ENCODE measurements at places on chromosomes 1 and 21.

DNA sequence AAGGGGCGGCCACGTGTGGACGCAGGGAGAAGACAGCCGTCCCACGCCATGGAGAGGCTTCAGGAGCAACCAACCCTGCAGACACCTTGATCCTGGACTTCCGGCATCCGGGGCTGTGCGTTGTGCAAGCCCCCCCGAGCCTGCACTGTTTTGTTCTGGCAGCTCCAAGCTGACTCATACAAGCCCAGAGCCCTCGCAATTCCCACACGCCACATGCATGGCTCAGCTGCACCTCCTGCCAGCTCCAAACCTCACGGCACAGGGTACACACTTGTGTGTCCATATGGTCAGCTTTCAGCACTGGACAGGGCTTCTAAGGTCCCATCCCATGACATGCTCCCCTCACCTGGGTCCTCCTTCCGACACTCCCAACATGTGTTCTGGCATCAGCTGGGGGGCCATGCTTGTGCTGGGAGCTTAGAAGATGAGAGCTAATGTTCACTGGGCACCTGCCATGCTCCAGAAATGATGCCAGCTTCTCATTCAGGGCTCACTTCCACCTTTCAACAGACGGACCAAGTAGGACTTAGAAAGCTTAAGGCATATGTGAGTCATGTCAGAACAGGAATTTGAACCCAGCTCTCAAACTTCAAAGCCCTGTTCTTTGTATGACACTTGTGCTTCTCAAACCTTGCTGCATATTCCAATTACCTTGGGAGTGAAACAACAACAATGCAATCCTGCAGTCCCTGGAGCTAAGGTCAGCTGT lies 137.3 kb downstream of the PGBD5 start:
- no peak for DNase-seq

DNA sequence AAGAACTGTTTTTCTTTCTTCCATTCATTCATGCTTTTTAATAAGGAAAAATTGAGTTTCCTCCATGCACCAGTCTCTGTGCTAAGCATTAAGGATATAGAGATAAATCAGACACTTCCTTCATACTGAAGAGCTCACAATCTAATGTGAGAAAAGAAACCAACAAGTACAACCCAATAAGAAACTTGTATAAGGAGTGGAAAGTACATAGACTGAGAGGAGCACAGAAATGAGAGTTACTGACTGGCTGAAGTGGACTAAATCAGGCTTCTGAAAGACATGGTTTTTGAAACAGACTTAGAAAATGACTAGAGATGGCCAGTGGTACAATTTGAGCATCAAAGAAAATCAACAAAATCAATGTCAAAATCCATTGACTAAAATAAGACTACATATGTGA lies 524.4 kb downstream of the PLPP3 start:
- DNase-seq, result no peak

DNA sequence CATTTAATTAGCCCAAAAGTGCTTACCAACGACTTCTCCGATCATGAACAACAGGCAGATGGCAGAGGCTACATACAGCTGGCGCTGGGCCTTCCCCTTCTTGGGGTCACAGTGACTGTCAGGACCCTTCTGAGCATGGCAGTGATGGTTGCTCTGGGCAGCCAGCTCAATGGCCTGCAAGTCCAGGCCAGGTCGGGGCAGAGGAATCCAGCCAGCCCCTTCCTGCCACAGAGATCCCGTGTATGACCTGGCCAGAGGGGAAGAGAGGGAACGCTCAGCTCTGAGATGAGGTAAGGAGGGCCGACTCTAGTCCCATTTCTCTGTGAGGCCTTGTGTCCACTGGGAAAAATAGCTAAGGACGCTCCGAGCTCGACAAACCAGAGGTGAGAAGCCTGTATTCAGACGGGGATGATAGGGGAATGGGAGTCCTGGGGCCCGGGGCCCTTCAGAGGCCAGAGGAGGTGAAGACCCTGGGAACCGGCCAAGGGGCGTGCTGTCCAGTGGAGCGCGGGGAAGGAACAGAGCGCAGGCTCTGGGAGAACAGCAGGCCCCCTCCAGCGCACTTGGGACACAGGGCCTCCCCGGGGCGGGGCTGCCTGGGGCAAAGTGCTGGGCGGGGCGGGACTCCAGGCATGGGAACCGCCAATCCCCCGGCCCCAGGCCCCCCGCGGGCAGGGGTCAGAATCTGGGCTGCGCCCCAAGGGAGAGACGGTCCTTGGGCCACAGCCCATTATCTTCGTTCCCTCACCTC lies 772 bp downstream of the SLC30A2 start:
- DNase-seq, result no peak

DNA sequence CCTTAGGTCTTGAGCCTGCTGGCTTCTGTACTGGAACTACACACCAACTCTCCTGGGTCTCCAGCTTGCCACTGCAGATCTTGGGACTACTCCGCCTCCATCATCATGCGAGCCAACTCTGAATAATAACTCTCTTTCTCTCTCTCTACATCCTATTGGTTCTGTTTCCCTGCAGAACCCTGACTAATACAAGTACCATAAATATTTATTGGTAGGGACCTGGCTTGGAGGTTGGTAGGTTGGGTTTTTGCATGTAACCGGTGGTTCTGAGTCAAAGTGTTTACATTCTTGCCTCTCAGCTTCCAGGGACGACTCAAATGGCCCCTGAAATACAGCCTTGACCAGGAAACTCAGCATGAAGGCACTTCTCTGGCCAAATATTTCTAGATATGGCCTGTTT lies 110.4 kb downstream of the KCND3 start:
- DNase-seq, result no peak

- no peak for DNase-seq
These were observed 2.5 kb downstream of the OLFML2B start for GRCh38 chr1:162021124-162021523.

DNA sequence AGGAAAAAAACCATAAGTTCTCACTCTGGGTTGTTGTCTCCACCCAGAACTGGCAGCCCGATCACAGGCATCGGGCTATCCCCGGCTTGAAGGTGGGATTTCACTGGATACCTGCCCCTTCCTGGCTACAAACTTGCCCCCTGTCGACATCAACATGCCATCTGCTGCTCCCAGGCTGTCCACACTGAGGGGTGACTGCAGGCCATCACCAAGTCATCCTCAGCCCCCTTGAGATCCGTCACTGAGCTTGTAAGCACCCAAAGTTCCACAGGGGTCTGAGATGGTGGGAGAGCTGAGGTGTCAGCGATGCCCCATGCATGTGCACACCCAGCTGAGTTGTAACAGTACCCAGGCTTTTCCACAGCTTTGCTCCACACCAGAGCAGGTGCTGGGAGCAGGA lies 211.0 kb downstream of the AMY1C start:
- DNase-seq, result no peak

DNA sequence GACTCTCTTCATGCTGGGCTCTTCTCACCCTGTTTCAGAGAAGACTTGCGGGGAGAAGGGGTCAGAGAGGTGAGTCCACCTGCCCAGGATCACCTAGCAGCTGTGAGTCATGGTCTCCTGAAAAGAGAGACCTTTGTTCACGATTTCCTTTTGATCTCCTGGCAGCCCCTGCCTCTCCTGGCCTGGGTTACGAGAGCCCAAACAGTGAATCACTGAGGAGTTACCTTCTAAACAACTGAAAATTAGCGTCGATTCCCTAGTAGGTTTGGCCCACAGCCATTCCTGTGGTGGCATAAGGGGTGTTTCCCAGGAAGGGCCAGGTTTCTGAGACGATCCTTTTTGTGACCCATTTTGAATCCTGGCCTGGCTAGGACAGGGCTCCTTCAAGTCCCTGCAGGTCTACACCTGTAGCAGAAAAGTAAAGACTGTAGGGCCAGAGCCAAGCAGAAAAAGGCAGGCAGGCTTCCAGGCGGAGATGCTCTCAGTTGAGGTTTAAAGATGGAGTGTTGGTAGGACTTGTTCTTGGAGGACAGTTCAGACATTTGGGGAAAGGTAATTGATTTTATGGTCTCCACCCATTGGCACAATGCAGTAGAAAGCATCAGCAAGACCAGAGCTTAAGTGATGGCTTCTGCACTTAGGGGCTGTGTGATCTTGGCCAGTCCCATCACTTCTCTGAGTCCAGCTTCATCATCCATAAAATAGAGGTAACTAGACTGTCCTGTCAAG lies 2.1 kb upstream of the PLA2G2E start:
- no peak for DNase-seq

DNA sequence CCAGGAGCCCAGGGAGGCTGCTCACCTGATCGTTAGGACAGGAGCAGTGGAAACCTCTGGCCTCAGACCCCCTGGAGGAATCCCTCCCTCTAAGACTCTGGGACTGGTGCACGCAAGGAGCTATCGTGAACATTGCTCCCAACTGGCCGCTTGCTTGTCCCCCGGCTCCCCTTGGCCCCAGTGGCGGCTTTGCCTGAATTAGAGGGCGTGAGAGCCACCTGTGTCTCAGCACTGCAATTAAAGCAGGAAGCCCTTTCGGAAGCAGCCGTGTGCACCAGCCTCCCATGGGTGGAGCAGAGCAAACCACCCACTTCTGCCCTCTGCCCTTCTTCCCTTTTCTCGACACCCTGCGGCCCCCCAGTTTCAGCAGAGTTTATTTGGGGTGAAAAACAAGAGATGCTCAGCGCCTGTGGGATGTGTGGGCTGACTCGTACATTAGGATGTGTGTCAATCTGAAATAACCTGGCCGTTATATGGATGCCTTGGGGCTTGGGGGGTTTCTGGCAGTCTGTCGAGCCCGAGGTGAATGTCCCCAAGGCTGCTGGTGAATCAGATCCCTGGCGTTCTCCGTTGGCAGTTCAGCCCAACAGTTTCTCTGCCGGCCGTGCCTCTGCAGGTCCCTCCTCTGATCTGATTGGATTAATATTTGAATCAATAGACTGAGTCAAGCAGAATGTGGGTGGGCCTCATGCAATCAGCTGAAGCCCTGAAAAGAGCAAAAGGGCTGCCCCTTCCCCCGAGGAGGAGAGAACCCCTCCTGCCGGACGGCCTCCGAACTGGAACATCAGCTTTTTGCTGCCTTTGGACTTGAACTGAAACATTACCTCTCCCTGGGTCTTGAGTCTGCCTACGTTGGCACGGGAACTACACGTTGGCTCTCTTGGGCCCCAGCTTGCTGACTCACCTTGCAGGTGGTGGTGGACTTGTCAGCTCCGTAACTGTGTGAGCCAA lies 7.3 kb upstream of the UMODL1 start:
- DNase-seq, result no peak

- no peak for DNase-seq
These were observed 65.2 kb upstream of the RALGPS2 start for GRCh38 chr1:178659789-178660208.

GRCh38 chr1:228381356-228381755 lies 25.3 kb downstream of the TRIM11 start:
- no peak for DNase-seq

DNA sequence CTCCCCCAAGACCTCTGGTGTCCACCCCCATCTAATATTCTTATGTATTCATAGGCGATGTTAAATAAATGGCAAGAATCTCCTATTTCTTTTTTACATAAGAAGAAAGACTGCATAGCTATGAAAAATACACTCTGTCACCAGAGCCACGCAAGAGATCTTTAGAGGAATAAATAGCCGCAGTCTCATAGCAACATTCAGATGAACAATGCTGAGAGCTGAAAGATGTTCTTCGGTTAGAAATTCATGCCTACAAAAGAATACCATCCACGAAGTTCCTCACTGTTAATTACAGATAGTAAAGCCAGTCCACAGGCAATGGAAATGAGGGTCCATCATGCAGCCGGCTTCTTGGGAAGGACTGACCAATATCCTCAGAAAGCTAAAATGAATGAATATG lies 76.0 kb upstream of the SOD1 start:
- no peak for DNase-seq

- DNase-seq, result no peak
These were observed 8.0 kb upstream of the PDE9A start for GRCh38 chr21:42645211-42646075.

DNA sequence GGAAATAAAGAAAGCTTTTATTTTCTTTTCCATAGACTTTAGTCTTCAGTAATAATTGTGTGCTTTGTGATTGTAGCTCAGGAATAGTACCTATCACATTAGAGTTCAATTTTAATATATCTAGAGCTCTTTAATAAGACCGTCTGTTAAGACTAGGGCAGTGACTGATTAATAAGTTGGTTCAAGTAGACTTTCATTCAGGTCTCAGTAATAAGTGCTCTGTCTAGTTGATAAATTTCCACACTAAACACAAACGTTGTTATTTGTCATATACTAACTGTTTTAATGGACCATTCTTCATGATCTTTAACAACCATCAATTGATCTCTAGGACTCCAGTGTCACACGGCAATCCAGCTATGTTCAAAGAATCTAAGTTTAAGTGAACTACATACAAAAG lies 474.5 kb upstream of the ADGRL2 start:
- DNase-seq, result no peak

- no peak for DNase-seq
These were observed 34.2 kb downstream of the OR6Y1 start for GRCh38 chr1:158520021-158520420.

- no peak for DNase-seq
These were observed 21.9 kb downstream of the RHEX start for GRCh38 chr1:206074839-206075238.

DNA sequence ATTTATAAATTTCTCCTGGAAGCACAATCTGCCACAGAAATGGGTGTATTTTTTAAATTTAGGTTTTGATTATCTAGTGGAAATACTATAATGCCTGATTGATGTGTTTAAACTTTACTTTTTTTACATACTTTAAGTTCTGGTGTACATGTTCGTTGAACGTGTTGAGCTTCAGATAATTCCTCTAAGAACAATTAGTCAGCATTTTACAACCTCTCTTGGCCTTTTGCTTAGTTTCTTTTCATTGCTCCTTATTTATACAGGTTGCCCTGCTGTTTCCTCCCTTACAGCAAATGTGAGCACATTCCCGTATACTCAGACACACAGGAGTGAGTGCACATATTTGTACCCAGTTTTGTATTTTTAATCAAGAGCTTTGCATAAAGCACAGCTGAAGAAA lies 1038.9 kb downstream of the BRINP3 start:
- DNase-seq, result no peak

DNA sequence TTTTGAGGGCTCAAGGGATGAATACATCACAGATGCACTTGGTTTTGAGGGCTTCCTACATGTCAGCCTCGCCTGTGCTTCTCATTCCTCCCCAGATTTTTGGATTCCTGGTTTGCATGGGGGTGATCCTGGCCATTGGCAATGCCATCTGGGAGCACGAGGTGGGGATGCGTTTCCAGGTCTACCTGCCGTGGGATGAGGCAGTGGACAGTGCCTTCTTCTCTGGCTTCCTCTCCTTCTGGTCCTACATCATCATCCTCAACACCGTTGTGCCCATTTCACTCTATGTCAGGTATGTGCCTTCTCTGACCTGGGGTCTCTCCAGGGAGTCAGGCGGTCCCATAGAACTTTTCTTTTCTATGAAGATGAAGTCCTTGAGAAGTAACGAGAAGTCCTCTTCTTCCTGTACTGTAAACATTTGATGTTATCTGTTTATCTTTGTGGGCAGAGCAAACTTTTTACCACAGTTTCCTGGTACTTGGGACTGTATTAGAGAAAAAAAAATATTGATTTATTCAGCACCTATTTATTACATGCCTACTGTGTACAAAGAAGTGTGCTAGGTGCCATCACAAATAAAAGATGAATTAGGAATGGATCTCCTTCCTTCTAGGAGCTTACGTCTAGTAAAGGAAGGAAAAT lies 12.0 kb downstream of the ATP8B2 start:
- DNase-seq, result no peak
